ENCODE measurements at places on chromosomes 7 and 10.

DNA sequence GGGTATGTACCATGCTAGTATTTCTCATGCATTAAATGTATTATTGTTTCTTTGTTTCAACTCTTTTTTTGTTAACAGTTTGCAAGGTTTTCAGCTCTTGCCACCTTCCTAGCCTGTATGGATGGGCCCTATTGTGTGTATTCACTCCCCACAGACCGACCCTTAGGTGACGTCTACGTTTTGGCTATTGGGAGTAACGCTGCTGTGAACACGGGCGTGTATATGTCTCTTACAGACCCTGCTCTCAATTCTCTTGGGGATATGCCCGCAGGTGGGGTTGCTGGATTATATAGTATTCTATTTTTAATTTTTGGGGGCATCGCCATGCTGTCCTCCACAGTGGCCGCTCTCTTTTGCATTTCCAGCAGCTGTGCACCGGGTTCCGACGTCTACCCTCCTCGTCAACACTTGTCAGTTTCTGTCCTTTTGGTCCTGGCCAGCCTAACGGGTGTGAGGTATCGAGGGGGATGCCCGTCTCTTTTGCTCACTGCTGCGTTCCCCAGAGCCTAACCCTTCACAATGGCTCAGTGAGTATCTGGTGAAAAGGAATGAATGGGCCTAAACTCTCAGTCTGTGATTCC is 64.1 kb upstream of the GNA12 start:
- DNase-seq: no peak

DNA sequence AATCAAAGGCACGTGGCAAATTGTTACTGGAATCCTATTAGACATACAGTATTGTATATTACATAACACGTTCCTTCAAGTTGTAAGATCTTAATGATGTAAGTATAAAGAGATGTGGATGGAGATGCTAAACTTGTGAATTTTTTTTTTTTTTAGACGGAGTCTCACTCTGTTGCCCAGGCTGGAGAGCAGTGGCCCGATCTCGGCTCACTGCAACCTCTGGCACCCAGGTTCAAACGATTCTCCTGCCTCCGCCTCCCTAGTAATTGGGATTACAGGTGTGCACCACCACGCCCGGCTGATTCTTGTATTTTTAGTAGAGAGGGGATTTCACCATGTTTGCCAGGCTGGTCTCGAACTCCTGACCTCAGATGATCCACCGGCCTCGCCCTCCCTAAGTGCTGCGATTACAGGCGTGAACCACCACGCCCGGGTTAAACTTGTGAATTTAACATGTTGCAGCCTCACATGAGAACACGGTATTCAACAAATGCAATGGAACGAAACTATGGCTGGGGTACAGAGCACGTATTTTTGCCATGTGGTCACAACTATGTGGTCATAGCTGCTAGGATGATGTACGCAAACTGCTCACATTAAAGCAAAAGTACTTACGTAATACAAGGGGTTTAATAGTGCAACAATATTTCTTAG is 818 bp upstream of the SUPV3L1 start:
- DNase-seq: no peak

GRCh38 chr10:89047397-89047796 is 56.8 kb downstream of the FAS start:
- no peak for DNase-seq

DNA sequence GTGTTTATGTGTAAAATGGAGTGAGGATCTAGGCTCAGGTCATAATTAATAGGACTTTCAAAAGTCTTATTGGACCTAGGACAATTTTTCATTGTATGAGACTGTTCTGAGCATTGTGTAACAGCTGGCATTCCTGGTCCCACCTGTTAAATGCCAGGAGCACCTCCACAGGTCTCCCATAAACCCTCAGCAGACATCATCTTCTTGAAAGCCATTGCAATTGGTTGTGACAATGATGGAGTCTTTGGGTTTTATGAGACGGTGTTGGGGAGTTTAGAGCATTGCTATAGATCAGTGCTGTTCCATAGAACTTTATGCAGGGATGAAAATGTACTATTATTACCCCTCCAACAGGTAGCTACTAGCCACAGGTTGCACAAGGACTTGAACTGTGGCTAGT is 108.9 kb downstream of the ORC5 start:
- no peak for DNase-seq

- DNase-seq: no peak
These were observed 137.0 kb downstream of the GRK5 start for GRCh38 chr10:119344381-119344780.

- DNase-seq: no peak
These were observed 1412.4 kb upstream of the CELF2 start for GRCh38 chr10:9605231-9605630.

GRCh38 chr10:29068302-29068701 is 220.6 kb upstream of the LYZL1 start:
- no peak for DNase-seq

DNA sequence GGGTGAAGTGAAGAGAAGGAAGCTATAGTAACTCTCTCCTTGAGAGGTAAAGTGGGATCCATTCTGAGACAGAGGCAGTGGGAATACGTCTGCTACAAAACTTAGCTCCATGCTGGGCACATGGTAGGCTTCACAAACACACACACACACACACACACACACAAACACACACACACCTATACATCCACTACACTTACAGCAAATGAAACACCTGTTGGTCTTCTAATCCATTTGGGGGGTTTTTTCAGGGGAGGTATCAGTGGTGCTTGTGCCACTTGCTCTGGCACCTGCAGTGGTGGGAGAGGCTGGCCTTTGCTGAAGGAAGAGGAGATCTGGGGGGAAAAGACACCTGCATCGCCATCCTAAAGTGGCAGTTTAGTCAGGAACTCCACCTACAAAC is 14.5 kb downstream of the SEC31B start:
- no peak for DNase-seq

DNA sequence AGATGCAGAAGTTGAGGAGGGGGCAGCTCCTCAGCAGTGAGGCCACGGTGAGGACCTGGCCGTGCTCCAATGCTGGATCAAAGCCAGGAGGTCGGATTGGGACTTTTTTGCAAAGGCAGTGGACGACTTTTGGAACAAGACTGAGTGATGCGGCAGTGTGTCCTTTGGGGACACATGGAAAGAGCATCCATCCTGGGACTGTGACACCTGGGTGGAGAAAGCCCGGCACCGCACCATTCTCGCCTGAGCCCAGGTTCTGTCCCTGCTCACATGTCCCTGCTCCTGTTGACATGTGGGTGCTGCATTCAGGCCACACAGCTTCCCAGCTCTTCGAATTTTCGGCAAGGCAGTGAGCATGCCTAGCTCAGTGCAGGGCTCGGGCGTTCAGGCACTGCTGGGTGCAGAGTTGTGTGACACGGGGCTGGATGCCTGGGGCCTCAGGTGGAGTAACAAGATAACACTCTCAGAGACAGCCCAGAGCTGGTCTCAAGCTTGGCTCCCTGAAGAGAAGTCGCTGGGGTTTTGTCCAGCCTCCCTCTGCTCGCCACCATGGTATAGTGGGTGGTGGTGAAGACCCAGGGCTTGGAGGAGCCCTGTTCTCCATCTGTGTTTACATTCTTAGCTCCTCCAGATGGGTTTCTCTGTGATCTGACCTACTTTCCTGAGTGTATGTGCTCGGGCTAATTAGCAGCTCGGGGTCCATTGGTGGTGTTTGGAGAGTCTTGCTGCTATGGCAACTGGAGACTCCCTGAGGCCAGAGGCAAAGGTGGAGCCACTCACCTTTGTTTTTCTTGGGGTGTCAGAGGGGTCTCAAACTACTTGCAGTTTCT is 111.7 kb upstream of the BTBD16 start:
- DNase-seq: no peak

GRCh38 chr10:90125456-90126255 is 424.3 kb downstream of the KIF20B start:
- no peak for DNase-seq

- DNase-seq: no peak
These were observed 180.9 kb upstream of the LRRTM3 start for GRCh38 chr10:66744915-66745314.

GRCh38 chr7:151383638-151384351 is 26.0 kb downstream of the WDR86 start:
- DNase-seq: no peak

DNA sequence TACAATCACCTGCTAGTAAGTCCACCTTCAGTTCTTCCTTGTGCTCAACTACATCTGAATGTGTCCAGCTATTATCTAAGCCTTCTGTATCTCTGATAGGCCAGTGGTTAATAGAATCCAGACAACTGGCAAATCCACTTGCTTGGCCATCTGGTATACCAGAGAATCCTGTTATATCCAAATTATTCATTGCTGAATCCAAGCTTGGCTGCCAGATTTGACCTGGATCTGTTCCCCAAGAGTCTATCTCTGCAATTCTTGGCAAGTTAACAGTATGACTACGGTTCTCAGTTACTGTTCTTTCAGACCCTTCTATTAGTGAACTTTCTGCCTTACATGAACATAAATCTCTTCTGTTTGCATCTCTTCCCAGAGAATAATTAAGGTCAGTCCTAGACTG is 154.6 kb upstream of the TARP start:
- no peak for DNase-seq

DNA sequence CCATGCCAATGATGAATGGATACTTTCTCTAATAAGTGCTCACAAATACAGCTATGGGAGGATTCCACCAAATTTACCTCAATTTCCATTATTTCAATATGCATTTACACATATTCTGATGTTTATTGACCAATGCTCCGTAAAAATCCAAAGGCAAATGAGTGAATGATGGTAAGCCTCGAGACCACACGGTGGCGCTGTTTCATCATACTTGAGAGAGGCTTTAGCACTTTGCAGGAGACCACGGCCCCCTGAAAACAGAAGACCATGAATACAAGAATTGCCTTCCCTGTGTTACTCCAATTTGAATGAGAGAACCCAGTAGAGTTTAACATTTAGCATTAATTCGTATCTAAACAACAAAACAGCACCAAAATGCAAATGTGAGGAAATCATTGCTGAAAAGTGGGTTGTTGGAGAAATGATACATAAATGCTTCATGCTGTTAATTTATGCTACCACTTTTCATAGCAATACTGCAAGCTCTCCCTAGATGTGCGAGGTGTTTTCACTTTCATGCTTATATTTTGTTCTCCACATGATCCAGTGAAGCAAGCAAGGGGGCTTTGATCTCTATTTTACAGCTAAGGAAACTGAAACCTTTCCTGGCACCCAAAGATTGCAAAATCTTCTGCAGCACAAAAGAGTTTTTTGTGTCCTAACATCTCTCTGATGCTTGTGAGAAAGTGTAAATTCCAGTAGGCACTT is 35.4 kb downstream of the TRIL start:
- DNase-seq: peak; percentile 51

DNA sequence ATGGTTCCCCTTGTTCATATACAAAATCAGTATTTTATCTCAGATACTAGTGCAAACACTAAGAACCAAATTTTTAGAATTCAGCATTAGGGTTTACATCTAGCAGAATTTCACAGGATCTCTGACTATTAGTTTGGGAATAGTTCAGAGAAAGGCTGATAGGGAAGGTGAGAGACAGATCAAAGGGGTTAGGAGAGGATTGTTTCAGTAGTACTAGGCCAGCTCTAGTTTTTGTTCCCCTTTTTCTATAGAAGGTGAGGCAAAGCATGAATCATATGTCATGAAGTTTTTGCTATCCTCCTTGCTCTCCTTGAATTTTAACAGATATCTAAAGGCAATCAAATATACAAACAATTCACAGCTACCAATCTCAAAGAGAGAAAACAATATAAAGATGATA is 26.1 kb upstream of the CTNNA3 start:
- DNase-seq: no peak

DNA sequence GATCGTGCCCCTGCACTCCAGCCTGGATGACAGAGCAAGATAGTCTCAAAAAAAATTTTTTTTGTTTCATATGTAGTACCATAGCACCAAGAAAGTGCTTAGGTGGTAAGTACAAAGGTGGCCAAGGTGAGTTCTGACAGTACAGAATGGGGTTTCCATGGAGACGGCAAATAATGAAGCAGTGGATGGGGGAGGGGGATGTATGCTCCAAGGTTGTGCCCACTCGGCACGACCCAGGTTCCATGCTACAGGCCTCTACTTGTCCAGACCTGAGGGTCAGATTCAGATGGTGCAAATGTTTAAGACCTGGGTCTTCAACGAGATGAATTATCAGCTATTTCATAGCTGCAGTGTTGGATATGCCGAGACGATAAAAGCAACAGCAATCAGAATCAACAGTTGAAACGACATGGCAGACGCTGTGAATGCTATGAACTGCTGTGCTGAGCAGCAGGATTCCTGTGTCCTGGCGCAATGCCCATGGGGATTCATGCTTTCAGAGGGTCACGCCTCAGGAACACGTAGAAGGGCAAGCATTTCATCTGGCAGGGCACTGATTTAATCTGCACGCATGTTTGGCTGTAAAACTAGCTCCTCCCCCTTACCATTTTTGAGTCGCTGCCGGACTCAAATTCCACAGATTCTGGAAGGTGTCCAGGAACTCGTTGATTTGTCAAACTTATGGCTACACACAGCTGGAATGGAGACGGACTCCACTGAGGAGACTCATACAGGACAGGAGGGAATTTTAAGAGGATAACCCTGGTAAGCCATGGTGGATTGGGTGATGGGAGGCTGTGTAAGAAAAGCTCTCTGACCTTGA is 256.5 kb downstream of the FRMD4A start:
- DNase-seq: no peak

DNA sequence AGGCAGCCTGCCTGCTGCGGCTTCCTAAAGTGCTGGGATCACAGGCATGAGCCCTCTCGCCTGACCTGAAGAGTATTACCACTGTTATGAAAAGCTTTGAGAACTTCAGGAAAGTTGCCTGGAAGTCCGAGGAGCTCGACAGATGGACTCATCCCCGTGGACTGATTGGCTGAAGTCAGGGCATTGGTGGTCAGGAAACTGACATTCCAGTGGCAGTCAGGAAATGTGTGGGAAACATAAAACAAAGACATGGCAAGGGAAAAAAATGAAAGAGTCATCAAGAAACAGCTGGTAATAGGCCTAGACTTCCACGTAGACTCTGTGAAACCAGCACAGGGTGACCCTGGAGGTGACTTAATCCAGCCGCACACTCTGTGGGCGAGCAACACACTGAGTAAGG is 123.3 kb downstream of the CDH23 start:
- no peak for DNase-seq

DNA sequence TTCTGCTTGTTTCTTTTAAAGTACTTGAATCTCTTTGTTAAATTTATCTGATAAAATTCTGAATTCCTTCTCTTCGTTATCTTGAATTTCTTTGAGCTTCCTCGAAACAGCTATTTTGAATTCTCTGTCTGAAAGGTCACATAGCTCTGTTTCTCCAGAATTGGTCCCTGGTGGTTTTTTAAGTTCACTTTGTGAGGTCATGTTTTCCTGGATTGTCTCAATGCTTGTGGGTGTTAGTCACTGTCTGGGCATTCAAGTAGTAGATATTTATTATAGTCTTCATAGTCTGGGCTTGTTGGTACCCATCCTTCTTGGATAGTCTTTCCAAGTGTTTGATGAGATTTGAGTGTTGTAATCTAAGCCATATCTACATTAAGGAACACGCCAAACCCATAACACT is 1060.6 kb downstream of the LRMDA start:
- DNase-seq: no peak

DNA sequence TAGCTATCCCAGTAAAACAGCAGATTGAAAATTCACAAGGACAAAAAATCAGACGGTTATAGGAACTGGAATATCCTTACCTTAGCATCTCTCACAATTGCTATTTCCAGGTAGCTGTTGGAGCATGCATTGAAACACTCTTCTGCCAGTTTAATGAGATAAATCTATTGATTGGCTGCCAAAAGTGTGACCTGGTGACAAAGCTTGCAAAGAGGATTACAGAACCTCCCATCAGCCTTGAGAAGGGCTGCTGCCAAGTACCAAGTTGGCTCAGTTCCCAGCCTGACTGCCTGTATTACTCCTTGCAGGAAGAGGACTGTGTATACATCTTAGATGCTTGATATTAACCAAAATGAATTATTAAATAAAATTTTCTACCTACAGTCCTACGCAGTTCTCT is 5.1 kb downstream of the PRLHR start:
- no peak for DNase-seq
